Karpas-422 (cell line): ENCODE measurements at places on chromosomes 5 and 9.
A peak's percentile ranks its signal among the peaks of the same experiment; 100 is the strongest.

GRCh38 chr5:149442563-149443182 lies 63.6 kb upstream of the IL17B start:
- peak; percentile 82 for DNase-seq
- H3K4me3 ChIP-seq: no peak overlapping the region
- H3K27me3 ChIP-seq: no peaks in the 10 kb centered on the region
- no peaks in the 10 kb centered on the region for H3K4me1 ChIP-seq

- H3K36me3 ChIP-seq: no peaks in the 10 kb centered on the region
- H3K4me3 ChIP-seq: no peak overlapping the region
- DNase-seq: no peak
These were observed 524.5 kb upstream of the CLINT1 start for GRCh38 chr5:158383486-158383885.

DNA sequence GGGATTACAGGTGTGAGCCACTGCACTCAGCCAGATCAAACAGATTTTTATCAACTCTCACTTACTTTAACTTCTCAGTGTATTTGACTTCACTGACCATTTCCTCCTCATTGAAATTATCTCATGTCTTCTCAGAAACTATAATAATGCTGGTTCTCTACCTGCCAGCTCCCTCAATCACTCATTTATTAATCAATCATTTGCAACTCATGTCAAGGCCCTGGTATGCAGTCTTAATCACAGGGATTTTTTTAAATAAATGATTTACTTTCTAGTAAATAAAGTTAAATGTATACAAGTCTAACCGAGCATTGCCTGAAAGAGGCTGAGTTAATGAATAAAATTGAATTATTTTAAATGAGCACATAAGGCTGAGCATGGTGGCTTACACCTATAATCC lies 63.3 kb downstream of the PLPP1 start:
- H3K4me3 ChIP-seq: no peak overlapping the region
- no peaks in the 10 kb centered on the region for H3K36me3 ChIP-seq

- H3K4me3 ChIP-seq: no peak overlapping the region
- no peaks in the 10 kb centered on the region for H3K27me3 ChIP-seq
- no peak for DNase-seq
- H3K27ac ChIP-seq: no peak overlapping the region
- no peaks in the 10 kb centered on the region for H3K4me1 ChIP-seq
These were observed 58.7 kb upstream of the ANKRD55 start for GRCh38 chr5:56291661-56292374.

DNA sequence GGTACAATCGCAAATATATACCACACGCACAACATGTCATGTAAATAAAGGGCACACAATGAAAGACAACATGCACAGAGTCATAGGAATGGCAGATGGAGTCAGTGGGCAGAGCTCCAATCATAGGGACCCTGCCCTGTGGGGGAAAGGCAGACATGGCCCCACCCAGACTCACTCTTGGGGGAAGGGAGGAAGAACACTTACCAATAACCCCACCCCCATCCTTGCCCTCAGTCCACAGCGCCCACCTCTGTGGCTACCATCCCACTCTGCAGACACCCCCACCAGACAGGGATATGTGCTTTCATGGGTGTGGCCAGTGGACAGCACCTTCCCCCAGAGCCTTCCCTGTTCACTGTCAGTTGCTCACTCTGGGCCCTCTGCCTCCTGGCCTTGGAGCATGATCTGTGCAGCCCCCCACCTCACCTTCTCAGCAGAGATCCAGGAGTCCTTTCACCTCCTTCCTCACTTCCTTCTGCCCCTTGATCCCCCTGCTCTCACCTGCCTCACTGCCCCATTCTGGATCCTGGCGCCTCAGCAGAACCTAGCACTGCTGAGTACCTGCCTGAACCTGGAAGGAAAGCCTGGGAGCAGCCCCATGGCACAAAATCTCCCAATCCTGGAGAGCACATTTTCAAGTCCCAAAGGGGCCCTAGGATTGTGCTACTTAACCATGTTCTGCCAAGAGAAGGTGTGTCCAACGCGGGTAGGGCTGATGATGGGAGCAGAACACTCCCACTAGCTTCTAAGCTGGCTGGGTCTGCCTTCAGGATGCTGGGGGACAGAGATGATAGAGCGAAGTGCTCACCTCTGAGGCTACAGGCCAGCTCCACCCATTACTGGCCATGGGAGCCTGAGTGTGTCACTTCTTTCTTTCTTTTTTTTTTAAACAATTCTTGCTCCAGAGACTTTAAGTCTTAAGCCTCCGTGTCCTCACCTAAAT lies 1.5 kb upstream of the PHF19 start:
- H3K27me3 ChIP-seq: no peaks in the 10 kb centered on the region
- H3K4me1 ChIP-seq: peaks cover 73% of the 10 kb centered on the region
- DNase-seq: peak; percentile 65
- peak overlapping the region; percentile 80 for H3K4me3 ChIP-seq

GRCh38 chr5:1336749-1337488 lies 8.0 kb downstream of the CLPTM1L start:
- no peak overlapping the region for H3K4me3 ChIP-seq
- H3K27ac ChIP-seq: no peak overlapping the region
- peaks cover 9% of the 10 kb centered on the region for H3K4me1 ChIP-seq
- H3K27me3 ChIP-seq: no peaks in the 10 kb centered on the region

GRCh38 chr9:35716230-35716629 lies 15.8 kb downstream of the TLN1 start:
- no peak for DNase-seq
- no peaks in the 10 kb centered on the region for H3K27me3 ChIP-seq
- no peaks in the 10 kb centered on the region for H3K4me1 ChIP-seq
- no peak overlapping the region for H3K27ac ChIP-seq
- H3K36me3 ChIP-seq: peaks cover 43% of the 10 kb centered on the region

GRCh38 chr9:107557236-107557990 lies 67.8 kb upstream of the KLF4 start:
- H3K4me3 ChIP-seq: no peak overlapping the region
- no peak overlapping the region for H3K27ac ChIP-seq
- H3K27me3 ChIP-seq: no peaks in the 10 kb centered on the region
- H3K4me1 ChIP-seq: no peaks in the 10 kb centered on the region
- no peak for DNase-seq
